NT2/D1 (cell line): ENCODE measurements at places on chromosomes 4 and X.

GRCh38 chrX:25144043-25144940 is 128.5 kb upstream of the ARX start:
- peak; percentile 13 for DNase-seq

- DNase-seq, result no peak
These were observed 1.7 kb downstream of the TSPAN7 start for GRCh38 chrX:38563030-38563429.

- no peak for DNase-seq
These were observed 16.9 kb downstream of the SPINK2 start for GRCh38 chr4:56804551-56804950.

DNA sequence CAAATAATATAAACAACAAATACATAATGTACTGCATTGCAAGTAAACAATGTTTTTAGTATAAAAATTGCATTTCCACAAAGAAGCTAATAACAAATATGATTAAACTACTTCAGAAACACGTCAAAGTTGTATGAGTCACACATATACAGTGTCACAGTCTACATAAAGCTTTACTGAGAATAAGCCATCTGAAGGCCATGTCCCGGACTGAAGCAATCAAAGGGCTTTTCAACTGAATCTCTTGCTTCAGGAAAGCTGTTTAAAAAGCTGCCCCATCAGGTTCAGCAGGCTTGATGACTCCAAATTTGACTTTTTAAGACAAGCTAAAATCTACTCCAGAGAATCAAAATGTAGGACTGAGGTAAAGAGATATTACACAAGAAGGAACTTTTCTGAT is 1476.8 kb downstream of the ADGRL3 start:
- DNase-seq, result no peak

DNA sequence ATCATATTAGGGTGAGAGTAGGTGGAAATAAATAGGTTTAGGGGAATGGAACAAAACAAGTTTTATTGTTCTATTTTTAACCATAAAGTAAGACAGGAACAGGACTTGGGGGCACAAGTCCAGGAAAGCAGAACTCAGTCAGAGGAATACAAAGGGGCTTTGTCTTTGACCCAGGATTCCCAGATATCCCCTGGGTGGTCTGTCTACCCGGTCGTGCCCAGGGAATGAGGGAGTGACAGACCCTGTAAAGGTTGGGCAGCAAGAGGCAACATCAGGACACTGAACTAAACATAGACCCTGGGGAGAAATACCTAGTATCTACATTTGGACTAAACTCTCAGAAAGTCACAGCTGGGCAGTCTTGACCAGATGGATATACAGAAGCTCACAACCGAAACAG is 50.6 kb downstream of the PTCHD1 start:
- DNase-seq, result no peak

DNA sequence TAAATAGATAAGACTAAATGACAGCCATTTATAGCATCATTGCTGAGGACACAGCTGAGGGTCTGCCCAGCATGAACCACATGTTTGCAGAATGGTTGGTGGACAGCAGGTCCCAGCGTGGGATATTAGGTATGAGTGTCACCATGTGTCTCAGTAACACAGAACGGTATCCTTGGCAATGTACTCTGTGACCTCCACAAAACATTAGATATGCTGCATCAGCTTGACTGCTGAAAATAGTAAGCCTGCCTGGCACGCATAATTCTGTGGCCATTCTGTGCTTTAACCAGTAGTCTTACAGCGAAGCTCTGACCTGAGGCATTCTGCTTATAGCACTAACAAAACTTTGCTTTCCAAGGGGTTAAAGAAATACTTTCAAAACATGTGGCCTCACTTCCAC is 32.0 kb downstream of the LIMCH1 start:
- no peak for DNase-seq

- DNase-seq, result no peak
These were observed 139.7 kb downstream of the LRBA start for GRCh38 chr4:150875367-150875766.

DNA sequence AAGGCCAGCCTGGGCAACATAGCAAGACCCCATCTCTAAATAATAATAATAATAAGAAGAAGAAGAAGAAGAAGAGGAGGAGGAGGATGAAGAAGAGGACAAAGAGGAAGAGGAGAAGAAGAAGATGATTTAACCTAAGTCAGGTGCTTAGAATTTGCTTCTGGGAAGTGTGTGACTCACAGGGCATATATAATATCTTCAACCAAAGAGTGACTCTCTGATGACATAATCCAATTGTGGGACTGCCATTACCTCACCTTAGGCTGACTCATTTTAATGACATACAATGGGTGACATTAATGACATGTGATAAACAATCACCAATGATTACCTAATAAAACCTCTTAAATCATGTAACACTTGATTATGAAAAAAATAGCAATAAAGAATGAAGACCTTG is 32.7 kb upstream of the MBTPS2 start:
- DNase-seq, result no peak

DNA sequence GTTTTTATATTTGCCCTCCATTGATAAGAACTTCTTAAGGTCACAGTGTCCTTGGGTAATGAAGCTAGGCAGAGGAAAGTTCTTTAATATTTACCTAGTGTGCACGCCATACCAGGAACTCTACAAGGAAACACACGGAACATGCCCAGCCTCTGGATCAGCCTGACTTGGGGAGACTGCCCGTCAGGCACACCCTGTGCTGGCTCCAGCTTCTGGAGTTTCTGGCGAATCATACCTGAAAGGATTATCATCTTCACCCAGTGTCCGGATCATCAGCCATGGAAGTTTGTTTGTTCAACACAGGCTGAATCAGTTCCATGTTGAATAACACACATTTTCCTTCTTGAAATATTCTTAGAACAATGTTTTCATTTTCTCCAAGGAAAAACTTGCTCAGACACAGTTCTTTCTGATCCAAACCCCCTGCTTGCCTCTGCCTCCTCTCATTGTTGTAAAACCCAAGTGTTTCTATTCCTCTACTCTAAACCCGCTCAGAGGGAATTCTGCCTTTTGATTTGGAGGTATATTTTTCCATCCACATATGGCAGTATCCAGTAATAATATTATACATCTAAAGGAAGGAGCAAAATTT is 176.7 kb downstream of the SHROOM3 start:
- no peak for DNase-seq

DNA sequence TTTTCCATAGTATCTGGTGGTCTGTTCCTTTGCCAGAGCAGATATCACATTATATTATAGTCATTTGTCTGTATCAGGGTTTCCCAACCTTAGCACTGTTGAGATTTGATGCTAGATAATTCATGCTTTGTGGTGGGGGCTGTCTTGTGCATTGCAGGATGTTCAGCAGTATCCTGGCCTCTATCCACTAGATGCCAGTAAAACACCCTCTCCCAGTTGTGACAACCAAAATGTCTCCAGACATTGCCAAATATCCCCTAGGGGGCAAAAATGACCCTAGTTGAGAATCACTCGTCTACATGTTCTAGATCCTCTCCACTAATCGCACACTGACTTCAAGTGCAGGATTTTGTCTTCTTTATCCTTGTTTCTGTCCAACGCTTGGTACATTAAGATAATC is 160.8 kb downstream of the FANCB start:
- DNase-seq, result no peak

GRCh38 chr4:54173281-54173912 is 55.7 kb upstream of the PDGFRA start:
- DNase-seq, result no peak

DNA sequence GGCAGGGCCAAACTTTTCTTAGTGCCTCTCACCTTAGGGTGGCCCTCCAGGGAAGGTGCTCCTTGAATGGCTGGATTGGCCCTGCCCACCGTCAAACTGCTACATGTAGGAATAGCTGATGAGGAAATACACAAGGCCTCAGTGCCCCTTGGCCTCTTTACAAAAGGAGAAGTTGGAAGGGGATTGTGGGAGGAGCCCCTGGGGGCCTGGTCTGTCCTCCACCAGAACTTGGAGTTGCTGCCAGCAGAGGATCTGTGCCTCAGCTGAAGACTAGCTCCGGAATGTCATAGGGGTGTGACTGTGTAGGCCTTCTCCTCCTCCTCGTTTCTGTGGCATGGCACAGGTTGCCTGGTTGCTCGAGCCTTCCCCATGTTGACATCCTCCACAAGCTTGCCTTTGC is 142.7 kb downstream of the AMMECR1 start:
- DNase-seq, result no peak

GRCh38 chrX:110204986-110205385 is 112.9 kb downstream of the AMMECR1 start:
- DNase-seq, result no peak

DNA sequence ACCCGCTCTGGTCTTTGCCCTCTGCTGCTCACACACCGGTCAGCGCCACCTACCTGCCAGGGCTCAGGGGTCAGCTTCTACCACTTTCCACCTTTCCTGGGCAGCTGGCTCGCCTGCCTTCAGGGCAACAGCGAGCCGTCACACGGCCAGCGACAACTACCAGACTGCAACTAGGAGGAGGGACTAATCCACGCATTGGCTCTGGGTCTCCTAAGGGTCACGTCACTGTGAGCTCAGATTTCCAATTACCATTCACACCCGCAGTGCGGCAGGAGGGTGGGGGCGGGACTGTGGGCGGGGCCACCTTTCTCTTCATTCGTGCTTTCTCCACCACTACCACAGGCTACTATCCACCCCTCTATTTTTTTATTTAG is at the start of gene BEX5:
Gene BEX5, minus strand, starts transcription at position 172 of the 374 bp plus-strand sequence. CDS start 1,712 bp downstream, outside the sequence.
- DNase-seq, result peak; percentile 58

DNA sequence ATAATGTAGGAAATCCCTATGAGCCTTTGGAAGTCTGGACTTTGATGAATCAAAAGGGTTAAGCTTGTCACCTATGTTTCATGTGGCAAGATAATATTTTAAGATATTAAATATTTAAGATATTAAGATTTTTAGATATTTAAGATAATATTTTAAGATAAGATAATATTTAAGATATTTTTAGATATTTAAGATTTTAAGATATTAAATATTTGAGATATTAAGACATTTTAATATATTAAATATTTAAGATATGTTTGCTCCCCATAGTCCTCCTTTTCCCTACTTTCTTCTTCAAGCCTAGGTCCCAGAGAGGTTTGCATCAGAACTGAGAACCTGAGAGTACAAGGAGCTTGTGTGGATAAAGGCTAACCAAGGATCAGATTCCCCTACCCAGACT is 478.4 kb upstream of the IGFBP7 start:
- DNase-seq, result no peak

DNA sequence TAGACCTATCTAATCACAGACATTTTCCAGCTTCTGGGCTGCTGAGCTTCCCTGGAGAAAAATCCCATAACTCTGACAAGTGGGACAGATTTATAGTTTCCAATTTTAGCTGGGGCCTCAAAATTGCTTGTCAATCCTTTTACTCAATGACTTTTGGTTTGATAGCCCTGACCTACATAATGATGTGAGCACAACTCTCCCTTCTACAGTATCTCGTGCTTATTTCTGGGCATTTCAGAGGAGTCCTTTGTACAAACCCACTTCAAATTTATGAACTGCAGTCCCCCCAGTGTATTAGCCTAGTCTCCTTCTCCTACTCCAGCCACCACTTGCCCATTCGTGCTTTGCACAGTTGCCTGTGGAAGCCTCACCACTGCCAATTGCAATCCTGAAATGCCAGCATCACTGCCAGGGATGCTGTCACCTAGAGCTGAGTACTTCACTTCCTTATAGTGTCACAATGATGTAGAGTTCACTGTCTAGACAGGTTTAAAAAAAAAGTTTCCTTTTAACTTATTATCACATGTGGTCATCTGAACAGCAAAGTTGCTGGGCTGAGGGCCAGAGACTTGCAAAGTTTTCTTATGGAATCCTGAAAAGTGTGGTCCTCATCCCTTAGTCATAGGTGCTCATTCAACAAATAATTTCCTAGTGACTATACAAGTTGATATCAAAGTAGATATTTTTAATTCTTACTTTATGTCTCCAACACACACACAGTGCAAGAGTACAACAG is 21.2 kb downstream of the TRAM1L1 start:
- no peak for DNase-seq

DNA sequence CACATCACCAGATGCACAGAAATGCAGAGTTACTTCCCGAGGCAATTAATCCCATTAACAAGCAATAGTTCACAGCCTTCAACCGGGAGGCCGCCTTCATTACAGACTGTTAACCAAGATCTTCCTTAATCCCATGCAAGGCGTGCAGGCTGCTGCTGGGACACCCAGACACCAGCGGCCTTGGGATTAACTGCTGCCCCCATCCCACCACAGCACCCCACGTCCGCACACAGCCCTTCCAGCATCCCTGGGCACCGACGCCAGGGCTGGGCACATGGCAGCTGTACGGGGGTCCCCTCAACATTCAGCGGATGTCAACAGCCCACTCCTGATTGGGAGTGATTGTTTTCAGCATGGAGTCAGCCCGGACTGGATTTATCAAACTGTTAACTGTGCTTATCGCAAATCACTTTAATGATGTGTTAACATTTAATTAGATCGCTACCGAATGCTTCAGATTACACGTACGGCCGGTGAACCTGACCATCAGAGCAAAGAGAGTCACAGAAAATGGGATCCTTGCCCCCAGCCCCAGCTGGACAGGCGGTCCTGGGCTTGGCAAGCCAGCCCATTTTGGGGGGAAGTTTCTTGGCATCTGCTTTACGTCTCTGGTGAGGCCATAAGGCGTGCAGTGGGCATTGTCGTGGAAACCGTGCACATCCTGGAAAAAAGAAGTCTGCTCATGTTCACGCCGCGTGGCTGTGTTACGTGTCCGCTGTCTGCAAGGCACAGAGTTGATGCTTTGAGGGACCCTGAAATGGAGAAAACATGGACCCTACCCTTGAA is 126.4 kb downstream of the HMX1 start:
- DNase-seq, result no peak

DNA sequence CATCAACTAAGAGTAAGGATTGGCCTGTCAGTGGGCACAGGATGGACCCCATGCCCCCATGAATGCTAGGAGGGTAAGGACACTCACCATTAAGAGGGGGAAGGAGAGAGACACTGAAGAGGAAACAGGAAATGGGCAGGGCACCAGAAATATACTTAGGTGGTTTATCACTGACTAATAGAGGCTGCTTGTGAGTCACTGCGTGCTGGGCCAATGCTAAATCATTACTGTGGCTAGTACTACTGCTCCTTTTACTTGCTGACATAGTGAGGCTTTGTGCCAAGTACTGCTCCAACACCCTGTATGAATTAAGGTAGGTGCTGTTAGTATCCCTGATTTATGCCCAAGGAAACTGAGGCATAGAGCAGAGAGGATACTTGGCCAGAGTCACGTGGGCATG is 130.4 kb upstream of the FRMPD4 start:
- no peak for DNase-seq

DNA sequence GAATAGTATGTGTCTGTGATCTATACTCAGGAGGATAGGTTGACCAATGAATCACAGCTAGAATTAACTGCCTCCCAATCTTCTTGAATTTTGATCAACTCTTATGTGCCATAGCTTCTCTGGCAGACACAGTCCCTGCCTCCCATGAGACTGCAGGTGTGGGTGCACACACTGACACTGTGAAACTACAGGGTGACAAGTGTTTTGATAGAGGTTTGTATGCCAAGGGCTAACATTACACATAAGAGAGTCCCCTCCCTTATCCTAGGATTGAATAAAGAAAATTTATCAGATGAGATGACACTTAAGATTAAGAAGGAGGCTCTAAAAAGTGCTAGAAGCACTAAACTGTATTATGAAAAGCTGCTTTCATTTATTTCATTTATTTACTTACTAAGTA is 218.4 kb upstream of the BMP3 start:
- no peak for DNase-seq

- DNase-seq, result no peak
These were observed 227.1 kb upstream of the FTHL17 start for GRCh38 chrX:31298916-31299315.
